Nephron progenitor cell (in vitro differentiated cells): ENCODE measurements at places on chromosomes 4 and X.

DNA sequence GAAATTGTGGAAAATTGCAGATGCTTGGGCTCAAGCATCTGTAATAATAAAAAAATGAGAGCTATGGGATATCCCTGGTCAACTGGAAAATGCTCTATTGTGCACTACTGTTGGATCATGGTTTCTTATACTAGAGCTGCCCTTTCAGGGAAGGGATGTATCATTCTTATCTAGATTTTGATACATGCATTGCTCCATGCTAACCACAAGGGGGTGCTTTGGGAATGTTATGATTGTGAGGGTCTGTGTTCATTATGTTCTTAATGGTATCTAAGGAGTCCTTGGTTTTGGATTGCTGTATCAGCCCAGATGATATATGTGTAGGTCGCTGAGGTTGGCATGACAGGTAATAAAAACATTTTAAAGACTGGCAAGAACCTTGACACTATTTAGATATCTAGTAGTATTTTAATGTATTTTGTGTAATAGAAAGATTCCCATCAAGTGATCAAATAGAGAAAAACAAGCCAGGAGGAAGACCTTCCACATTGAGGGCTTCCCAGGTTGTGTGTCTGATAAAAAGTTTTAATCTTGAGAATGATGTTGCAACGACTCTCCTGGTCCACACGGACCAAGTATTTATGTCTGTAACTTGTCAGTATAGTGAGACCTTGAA, 49.2 kb upstream of the TLR2 start:
- no peak for DNase-seq

- peak; percentile 67 for DNase-seq
These were observed 146.4 kb downstream of the GPC3 start for GRCh38 chrX:133838761-133839676.

DNA sequence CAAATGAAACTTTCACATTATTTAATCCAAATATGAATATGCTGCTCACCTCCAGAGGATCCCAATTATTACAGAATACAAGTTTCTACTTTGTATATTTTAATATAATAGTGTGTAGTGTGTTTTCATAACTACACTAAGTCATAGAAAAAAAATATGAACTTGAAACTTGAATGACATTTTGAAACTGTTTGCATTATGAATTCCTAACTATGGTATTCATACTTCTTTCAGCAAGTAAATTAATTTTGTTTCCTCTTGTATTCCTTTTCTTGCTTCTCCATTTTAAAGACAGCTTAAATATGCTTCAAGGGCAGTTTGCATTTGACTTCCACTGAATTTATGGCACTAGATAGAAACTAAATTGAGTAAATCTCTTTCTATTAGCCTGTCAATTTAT, 177.1 kb downstream of the BMPR1B start:
- DNase-seq, result no peak

- no peak for DNase-seq
These were observed 81.3 kb upstream of the LIMCH1 start for GRCh38 chr4:41456559-41457101.

DNA sequence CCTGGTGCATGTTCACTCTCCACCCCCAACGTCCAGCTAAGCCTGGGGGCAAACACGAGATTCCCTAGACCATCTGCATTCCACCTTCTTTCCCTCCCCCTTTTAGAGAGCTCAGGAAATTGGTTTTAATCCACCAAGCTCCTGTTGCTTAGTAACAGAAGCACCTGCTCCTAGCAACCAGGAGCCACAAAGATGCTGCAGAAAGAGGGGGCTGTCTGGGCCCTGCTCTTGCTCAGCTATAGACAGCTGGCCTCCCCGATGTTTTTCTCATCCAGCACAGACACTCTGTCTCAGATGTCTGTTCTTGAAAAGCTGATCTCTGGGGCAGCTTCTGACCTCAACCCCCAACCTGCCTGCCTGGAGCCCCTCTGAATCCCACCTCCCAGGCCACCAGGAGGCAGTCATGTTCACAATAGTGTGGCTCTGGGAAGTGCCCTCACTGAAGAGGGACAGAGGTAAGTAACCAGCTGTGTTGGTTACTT, 71.5 kb downstream of the SLC16A2 start:
- peak; percentile 10 for DNase-seq

DNA sequence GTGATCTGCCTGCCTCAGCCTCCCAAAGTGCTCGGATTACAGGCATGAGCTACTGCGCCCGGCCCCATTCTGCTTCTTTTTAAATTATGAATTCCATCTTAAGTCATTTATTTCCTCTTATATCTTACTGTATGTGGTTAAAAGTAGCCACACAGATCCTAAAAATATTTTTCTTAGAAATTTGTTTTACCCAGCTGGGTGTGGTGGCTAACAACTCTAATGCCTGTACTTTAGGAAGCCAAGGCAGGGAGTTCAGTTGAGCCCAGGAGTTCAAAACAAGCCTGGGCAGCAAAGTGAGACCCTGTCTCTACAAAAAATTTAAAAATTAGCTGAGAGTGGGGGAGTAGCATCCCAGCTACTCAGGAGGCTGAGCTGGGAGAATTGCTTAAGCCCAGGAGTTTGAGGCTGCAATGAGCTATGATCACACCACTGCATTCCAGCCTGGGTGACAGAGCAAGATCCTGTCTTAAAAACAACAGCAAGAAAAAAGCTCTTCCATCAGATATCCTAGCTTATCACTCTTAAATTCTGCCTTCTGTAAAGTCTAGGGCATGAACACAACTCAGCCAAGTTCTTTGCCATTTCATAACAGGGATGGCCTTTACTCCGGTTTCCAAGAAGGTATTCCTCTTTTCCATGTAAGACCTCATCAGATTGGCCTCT, 15.1 kb upstream of the AFF1 start:
- no peak for DNase-seq

DNA sequence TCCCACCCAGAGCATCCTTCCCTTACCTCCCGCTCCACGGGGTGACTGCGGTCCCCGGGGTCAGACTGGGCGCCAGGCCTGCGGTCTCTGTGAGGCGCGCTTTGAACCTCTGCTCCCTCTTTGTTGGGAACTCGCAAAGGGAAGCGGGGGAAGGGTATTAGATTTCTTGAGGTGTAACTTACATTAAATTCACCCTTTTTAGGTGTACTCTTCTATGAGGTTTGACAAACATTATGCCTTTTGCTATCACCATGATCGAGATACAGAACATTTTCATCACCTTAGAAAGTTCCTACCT, 569 bp downstream of the DCK start:
- DNase-seq, result no peak

- no peak for DNase-seq
These were observed 16.3 kb downstream of the RTL5 start for GRCh38 chrX:72115380-72115779.

- no peak for DNase-seq
These were observed 1153.8 kb downstream of the STIM2 start for GRCh38 chr4:28014469-28014868.

DNA sequence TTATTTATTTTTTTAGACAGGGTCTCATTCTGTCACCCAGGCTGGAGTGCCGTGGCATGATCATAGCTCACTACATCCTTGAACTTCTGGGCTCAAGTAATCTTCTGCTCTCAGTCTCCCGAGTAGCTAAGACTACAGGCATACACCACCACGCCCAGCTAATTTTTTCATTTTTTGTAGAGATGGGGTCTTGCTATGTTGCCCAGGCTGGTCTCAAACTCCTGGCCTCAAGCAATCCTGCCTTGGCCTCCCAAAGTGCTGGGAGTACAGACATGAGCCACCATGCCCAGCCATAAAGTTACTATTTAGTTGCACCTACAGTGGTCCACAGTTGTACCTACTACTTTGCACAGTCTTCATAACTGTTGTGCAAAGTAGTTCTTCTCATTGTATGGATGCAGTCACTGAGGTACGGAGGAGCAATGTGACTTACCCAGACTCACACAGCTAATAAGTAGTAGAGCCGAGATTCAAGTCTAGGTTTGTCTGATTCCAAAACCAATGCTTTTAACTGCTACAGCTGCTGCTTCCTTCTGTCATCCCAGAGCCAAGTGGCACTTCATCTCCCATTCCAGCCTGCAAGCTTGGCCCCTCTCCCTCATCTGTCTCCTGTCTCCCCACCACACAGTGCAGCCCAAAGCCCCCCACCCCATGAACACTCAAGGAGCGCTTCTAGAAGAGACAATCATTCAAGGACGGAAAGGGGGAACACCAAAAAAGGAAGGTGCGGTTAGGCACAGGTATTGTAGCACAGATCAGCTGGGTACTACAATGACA, 24.0 kb upstream of the IQSEC2 start:
- no peak for DNase-seq

- DNase-seq, result no peak
These were observed 562.9 kb upstream of the MAGEB2 start for GRCh38 chrX:29652484-29652883.

DNA sequence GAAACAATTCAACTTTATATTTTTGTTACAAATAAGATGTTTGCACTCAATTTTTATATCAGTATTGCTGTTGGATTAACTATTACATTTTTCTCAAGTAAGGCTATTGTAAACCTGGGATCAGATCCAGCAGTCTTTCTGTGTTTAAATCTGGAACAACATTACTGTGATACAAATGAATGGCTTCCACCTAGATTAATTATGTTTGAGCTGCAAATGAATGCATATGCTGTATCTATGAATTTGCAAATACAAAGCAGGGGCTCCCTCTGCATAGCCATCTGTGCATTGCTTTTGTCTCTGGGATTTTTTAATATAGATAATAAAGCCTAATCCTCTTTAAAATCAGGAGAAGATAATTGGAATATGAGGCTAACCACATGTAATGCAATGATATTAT, 69.8 kb upstream of the NEIL3 start:
- DNase-seq, result no peak

- no peak for DNase-seq
These were observed 13.8 kb downstream of the GJB1 start for GRCh38 chrX:71236836-71237235.

DNA sequence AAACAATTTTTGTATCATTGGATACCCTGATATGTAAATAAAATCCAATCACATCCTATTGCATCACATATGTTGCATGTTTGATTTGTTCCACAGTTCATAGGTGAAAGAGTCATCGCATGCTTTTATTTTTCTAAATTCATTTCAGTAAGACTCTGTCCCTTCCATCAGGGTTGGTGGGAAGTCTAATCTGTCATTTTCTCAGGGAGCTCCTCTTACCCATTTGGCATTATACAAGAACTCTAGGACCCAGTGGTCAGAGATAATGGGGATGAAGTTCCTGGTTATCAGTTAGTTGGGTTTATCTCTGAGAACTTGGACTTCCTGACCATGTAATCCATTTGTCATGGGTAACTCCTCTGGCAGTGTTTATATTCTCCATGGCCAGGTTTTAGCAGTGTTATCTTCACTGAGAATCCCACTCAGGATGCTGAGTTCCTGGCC, 227.1 kb upstream of the JADE1 start:
- no peak for DNase-seq

DNA sequence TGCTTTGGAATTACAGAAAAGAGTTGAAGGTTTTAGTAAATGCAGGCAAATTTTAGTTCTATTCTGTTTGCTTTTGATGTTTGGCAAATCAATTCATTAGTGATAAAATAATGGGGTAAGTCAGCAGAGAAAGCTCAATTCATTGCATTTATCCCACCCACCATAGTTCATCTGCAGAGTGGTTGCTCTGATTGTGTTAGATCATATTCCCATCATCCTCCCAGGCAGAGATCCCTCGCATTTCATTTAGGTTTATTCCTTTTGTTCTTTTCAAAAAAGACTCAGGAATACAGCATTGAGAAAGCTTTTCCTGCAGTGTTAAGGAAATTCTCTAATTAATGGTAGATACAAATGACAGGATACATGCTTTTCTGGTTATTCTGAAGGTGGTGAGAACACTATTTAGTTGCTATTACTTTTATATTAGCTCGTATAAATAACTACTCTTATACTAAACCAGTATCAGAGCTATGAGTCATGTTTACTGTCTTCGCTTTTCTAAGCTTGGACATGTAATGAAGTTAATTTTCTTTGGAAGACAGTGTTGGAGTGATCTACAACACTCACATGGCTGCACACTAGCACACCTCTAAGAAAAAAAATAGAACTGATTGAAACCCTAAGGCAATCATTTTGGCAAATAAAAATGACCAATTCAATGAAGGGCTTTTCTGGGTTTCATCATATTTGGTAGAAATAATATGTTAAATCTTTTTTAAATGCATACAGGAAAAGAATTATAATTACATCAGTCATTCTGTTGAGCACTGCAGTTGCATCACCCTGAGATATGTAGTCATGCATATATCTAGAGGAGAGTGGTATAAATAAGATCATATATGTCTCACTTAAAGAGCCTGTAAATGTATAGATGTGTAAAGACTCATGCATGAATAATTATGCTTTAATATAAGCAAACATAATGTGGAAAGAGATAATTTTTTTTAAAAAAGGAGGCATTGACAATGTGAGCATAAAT, 351.6 kb downstream of the PCDH7 start:
- DNase-seq, result no peak

DNA sequence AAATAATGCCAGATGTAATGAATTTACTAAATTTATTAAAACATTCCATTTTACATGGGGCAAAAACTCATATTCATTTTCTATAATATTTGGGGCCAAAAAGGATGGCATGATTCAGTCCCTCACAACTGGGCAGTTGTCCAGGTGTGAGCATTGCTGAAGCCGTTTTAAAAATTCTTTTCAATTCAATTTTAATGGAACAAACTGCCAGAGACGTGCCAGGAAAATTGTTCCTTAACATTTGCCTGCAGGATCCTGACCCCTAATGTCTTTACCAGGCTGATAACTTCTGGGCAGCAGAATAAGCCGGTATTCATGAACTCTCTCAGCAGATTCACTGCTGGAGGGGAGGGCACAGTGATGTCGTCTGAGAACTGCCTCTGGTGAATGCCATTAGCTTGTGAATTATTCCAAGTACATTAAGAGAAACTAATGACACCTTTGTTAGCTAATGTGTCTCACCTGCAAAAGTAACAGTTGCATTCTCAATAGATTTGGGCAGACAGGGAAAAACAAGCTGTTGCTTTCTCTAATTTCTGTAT, 1445.1 kb upstream of the TENM3 start:
- DNase-seq, result no peak

GRCh38 chr4:17385403-17385802, 126.5 kb downstream of the QDPR start:
- no peak for DNase-seq

DNA sequence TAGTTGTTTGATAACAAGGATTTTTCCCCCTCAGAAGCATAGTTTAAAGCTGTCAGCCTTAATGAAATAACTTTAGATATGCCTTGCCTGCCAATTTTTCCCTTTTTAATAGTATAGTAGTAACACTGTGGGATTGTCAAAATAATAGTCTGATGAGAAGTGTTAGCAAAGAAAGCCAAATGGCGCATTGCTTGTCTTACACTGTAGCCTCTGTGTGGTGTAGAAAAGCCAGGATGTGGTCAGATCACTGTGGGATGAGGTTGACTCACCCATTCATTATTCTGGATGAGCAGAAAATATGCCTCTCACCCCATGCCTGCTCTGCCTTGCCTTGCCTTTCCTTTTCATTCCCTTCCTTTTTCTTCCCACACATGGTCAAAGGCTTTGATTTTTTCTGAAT, 257.8 kb upstream of the NRK start:
- DNase-seq, result no peak

GRCh38 chr4:94870146-94870545, 112.4 kb downstream of the BMPR1B start:
- no peak for DNase-seq

GRCh38 chr4:86927843-86928395, 6.9 kb upstream of the AFF1 start:
- DNase-seq, result no peak

- no peak for DNase-seq
These were observed 5.2 kb downstream of the GABRA3 start for GRCh38 chrX:152445926-152446325.

GRCh38 chr4:164856396-164856795, 20.6 kb upstream of the APELA start:
- no peak for DNase-seq
